ENCODE measurements at places on chromosomes 3 and 15. TPM values are rescaled to one million over a fixed set of nuclear protein-coding genes. Genes with fewer than 3 reads are reported as not detected.
A peak's percentile ranks its signal among the peaks of the same experiment; 100 is the strongest.

- DNase-seq, result peak; percentile 74
Observed at GRCh38 chr15:68829068-68829467, 8.4 kb upstream of the ANP32A start.

- DNase-seq, result no peak
Observed at GRCh38 chr15:100994597-100995446, 75.7 kb downstream of the LRRK1 start.

GRCh38 chr15:85886309-85886811 lies 91.6 kb upstream of the KLHL25 start:
- no peak for DNase-seq

DNA sequence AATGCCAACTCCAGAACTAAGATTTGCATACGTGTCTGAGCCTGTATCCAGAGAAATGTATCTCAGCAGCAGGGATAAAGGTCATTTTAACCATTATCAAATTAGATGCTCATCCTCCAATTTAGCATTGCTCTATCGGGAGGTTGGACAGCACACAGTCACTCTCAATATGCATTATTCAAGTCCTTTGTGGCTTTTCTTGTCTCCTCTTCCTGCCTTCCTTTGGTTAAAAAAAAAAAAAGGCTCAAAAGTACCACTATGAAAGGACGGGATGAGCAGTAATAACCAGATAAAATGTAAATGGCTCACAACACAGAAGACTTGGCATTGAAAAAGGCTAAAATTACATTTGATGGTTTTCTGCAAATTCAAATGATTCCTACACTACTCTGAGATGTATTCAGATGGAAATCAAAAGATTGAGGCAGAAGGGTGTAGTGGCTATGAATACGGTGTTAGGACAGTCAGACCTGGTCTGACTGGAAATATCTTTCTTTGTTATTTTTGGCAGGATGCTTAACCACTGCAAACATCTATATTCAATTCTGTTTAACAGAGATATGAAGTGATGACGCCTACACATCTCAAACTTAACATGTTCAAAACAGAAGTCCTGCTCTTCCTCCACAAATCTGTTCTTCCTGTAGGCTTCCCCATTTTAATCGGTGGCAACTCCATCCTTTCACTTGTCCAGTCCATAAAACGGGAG lies 109.6 kb downstream of the ADAMTS9 start:
- peak; percentile 35 for DNase-seq

GRCh38 chr3:13521309-13521708 lies 27.6 kb upstream of the FBLN2 start:
- no peak for DNase-seq

CCDC39 gene
- 0.34 TPM for total RNA-seq

DNA sequence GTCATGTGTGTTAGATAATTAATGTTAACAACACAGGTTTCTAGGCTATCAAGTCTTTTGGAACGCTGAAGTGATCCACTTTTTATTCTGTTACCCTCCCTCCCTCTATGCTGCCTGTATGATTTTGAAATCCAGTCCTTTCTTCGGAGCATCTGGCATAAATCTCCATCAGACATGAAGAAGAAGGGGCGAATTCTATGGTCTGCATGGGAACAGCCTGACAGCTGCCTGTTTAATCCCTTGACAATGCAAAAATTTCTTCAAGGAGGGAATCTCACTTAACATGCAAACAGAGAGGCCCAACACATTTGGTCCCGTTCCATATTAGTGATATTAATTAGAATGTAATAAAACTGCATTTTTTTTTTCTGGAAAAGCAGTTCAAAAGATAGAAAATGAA lies 145.2 kb downstream of the VGLL3 start:
- DNase-seq, result no peak

GXYLT2 gene
- 0.09 TPM for total RNA-seq

DNA sequence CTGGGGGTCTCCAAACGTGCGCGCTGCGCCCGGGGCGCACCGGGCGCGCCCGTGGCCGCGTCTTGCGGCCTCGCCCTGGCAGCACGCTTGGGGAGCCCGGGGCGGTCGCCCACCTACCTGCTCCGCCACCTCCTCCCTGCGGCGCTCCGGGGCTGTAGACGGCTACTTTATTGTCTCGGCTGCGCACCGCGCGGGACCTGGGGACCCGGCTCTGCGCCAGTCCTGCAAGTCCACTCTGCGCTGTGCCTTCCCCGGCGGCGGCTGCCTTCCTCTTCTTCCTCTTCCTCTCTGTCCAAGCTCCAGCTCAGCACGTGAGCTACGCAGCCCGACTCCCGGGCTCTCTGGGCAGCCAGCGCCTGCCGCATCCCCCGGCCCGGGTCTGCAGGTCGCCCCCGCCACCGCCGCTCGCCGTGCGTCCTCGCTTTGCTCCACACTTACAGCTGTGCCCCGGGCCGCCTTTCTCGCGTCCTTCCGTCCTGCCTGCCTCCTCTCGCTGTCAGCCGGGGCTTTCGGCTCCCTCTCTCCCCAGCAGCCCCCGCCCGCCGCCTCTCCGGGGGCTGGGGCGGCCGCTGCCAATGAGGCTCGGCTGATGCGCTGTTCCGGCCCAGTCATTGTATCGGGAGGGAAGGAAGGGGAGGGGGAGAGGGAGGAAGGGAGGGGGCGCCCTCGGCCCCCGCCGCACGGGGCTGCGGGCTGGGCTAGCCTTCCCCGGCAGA lies 156.4 kb upstream of the FRMD4B start:
- DNase-seq, result peak; percentile 21

- no peak for DNase-seq
Observed at GRCh38 chr3:116741467-116741866, 31.9 kb downstream of the TUSC7 start.

EPB42 gene
- total RNA-seq, result not detected

PARP15 gene
- 0.17 TPM for total RNA-seq

- DNase-seq, result peak; percentile 92
Observed at GRCh38 chr3:170999737-171000242, 26.7 kb downstream of the SLC2A2 start.

ATP6V1A gene
- 150 TPM for total RNA-seq

GRCh38 chr3:169792359-169792758 lies 19.2 kb downstream of the MYNN start:
- no peak for DNase-seq

CELSR3 gene
- 0.17 TPM for total RNA-seq

C15orf62 gene
- 1.0 TPM for total RNA-seq

DNA sequence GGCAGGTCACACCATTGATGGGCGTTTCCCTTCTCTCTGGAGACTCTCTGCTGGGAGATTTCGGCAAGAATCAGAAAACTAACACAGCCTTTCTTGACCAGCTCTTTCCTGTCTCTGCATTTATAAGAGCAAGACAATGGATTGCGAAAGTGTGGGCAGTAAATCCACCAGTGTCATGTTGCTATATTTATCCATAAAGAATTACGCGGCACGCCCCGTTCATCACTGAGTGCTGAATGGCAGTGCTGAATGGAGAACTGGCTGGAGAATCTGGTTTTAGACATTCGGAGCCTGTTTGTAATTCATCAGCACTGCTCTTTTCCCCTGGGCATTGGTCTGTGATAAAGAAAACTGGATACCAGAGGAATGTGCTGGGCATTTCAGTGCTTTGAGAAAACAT lies 2.0 kb upstream of the CEMIP start:
- peak; percentile 68 for DNase-seq

- no peak for DNase-seq
Observed at GRCh38 chr15:49964061-49964460, 155.0 kb downstream of the ATP8B4 start.

- DNase-seq, result no peak
Observed at GRCh38 chr3:130820976-130821375, 72.9 kb upstream of the ATP2C1 start.

DNA sequence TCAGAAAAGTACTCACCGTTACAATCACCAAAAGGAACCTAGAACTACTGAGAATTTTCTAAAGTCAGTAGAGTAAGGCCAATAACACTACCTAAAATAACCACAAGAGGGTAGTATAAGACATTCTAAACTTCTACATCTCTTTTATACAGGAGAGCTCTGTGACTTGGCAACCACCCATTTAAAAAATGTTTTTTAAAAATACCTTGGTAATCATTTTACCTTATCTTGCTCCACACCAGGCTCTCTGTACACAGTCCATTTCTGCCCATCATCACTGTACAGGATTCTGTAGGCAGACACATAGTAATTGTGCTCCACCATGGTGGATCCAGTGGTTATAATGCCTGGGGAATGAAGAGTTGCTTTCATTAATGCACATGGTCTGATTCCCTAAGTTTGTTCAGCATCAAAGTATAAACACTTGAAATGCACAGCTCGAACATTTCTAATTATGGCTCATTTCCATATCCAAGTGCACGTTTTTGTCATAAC lies 54.5 kb downstream of the ST3GAL6 start:
- peak; percentile 72 for DNase-seq

MYRIP gene
- 30.0 TPM for total RNA-seq

DNA sequence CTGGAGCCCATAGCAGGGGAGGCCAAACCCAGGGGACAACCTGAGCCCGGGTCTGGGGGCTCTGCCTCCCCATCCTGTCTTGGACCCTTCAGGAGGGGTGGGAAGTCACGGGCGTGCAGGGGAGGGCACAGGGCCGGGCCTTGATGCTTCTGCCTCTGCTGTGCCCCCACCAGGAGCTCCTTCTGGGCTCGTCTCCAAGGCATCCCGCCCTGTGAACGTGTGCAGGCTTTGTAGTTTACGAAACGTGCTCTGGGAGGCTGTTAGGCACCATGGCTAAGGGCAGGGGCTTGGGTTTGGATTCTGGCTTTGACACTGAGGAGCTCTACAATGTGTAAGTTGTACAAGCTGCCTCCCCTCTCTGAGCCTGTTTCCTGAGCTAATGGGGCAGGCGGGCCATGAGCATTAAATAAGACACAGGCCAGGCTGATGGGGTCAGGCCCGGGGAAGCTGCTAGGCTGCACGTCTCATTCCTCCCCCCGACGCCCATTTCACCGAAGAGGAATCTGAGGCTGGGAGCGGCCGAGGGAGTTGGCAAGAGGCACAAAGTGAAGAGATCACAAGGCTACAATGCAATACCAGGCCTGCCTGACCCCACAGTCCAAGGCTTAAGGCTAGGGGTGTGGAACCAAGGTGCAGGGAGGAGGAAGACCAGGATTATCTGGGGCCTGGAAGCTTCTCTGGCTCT lies 19.6 kb downstream of the PLXND1 start:
- no peak for DNase-seq
